ENCODE measurements at places on chromosomes 16 and 17.

DNA sequence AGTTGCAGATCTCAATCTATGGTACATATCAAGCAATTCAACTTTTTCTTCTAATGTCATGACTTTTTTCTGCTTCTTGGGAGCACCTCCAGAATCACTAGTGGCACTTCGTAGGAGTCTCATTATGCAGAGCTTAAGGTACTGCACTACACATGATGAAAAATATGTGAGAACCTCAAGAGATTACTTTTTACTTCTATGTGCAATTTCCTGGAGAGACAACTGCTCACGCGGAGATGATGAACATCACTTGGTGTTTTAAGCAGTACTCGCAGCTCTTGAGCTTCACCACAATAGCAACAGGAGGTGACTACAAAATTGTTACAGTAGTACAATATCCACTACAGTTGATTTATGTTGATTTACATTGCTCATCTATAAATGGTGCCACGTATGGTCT lies 79.7 kb downstream of the MRTFB start:
- DNase-seq = no peak

- DNase-seq = no peak
Measured at GRCh38 chr16:23453338-23454052, 506 bp upstream of the COG7 start.

GRCh38 chr17:61584866-61585265 lies 6.2 kb downstream of the NACA2 start:
- no peak for DNase-seq

DNA sequence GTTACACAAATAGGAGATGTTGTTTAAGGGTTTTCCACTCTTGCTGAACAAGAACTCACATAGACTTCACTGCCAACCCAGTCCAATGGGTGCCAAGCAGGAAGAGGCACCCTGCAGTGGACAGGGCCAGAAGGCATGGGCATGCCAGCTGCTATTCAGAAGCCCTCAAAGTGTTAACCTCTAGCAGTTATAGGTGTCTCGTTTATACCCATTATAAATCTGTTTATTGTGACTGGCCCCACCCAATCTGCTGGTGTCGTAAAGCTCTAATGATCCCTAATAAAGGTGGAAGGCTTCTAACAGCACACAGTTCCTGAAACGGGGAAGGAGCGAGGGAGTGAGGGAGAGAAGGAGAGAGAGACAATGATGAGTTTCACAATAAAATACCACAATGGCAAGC lies 23.9 kb downstream of the HNF1B start:
- no peak for DNase-seq

All from fibroblast of mammary gland (primary cell).